H9 (cell line): ENCODE measurements at places on chromosomes 16 and 17. TPM values are rescaled to one million over a fixed set of nuclear protein-coding genes. Genes with fewer than 3 reads are reported as not detected.
A peak's percentile ranks its signal among the peaks of the same experiment; 100 is the strongest.

KRT39 gene
- total RNA-seq = not detected in 2 replicates

GRB7 gene
- 50.6 and 55.0 TPM in 2 replicates for total RNA-seq

ZFHX3 gene
- 1.1 and 1.5 TPM in 2 replicates for total RNA-seq

SLC12A3 gene
- not detected in 2 replicates for total RNA-seq

SOCS1 gene
- 11.0 and 11.5 TPM in 2 replicates for total RNA-seq

TIGD7 gene
- total RNA-seq = 4.1 and 4.2 TPM in 2 replicates

SULT1A2 gene
- total RNA-seq = 0.35 and 0.66 TPM in 2 replicates

GRCh38 chr16:1760911-1761310, 10.4 kb downstream of the NME3 start:
- no peak for DNase-seq

DNA sequence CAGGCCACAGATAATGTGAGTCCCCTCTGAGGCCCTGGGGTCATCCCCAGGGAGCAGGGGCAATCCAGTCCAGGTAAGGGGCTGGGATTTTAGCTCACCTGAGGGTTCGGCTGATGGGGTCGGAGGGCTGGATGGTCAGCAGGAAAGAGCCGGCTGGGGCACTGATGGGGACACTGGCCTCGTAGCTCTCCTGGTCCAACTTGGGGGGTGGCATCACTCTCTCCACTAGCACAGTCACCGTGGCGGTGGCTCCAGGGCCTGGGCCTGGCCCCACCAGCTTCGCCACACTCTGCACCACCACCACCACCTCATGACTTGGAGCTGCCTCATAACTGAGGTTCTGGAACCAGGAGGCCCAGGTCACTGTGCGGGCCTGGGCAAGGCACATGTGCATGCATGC, 6.9 kb downstream of the CDH16 start:
- DNase-seq = no peak

DNA sequence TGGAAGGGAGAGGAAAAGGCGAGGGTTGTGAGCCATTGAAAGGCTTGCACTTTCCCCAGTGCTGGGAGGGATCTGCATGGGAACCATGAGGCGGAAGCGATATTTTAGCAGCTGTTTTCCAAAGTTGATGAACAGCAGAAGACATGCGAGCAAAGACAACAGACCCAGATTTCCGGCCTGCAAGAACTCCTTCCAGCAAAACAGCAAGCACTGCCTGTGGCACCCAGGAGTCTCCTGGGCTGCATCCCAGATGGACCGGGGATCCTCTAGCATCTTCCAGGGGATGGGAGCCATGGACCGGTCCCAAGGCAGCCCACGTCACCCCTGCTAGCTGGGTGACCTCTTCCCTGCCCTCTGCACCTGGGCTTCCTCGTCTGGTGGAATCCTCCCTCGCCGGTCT, 162.8 kb downstream of the IRF8 start:
- DNase-seq = no peak

DNA sequence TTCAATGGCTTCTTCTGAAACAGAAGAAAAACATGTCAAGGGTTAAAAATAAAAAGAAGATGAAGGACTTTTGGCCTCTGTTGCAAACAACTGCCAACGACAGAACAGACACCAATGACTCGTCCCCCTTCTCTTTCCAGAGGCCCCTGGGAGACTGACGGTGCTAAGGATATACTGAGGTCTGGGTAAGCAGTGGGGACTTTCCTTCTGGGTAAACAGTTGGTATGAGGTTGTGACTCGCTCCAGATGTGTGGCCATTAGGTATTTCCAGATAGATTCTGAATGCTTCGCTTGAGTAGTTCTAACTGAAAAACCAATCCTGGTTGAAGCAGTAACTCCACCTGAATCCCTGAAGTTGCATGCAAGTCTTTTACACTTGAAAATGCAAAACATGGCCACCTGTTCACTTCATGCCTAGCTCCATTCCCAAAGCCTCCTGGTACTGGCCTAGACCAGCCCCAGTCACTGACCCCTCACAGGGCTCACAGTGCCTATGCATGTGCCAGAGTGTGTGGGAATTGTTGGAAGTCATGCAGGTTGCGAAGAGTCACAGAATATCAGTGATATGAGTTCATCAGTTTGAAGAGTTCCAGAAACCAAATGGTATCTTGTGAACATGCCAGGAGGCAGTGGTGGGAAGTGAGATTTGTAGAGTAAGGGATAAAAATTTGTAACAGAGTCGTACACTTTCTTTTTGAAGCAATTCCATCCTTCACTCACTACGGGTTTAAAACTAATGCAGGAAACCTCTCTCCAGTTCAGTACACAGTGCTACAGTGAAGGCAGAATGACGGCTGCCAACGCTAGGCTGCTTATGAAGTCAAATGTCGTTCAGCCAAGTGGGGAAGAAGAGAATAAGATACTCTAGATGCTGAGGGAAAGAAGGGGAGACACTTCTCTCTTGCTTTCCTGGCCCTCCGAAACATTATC, 217.8 kb downstream of the ZFHX3 start:
- no peak for DNase-seq

DNA sequence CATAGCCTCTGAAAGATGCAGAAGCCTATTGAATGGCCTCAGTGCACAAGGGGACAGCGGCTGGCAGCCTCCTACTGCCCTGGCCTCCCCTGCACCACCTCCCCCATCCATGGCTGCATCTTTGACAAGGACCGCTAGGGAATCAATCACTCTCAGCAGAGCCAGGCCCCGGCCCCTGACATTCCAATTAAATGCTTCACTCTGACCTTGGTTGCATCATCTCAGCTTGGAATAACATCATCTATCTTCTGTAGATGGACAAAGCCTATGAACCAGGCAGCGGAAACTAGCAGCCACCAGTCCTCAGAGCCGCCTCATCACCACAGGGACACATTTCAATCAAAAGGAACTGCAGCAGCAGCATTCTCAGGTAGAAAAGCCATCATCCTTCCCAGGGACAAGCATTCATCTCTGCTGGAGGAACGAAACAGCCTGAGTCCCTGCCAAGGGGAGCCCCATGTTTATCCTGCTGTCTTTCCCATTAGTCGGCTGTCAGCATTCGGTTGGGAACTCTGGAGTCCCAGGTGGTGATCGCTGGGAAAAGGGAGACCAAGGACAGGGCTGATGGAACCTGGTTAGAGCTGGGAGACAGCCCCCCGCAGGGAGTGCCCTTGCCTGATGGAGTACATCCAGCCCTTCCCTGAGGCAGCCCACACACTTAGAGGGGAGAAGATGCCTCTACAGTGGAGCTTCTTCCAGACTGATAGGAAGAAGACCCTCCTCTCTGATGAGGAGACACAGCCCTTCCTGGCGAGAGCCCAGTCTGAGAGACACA, 11.5 kb upstream of the TMEM132E start:
- DNase-seq = no peak

- peak; percentile 94 for DNase-seq
Measured at GRCh38 chr17:43021741-43022512, at the start of gene VAT1. VAT1 (minus strand) TSS chr17:43022385; CDS start chr17:43022322, 63 bp downstream.

- no peak for DNase-seq
Measured at GRCh38 chr16:74070237-74070636, 226.4 kb upstream of the PSMD7 start.

- no peak for DNase-seq
Measured at GRCh38 chr17:38872671-38873385, 3.0 kb downstream of the LASP1 start.

- no peak for DNase-seq
Measured at GRCh38 chr16:13909872-13910303, 10.1 kb upstream of the ERCC4 start.

- DNase-seq = no peak
Measured at GRCh38 chr16:55169780-55170179, 154.2 kb upstream of the IRX6 start.

DNA sequence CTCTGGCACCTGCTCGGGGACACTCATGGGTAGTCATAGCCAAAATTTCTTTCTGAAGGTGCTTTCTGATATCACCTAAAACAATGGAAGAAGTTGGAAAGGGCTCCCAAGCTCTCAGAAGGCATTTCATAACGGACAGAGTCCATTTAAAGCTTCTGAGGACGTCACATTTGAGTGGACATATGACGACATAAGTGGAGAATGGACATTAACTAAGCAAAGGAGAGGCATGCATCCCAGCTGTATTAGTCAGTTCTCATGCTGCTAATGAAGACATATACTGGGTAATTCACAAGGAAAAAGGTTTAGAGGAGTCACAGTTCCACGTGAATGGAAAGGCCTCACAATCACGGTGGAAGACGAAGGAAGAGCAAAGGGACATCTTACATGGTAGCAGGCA, 260.2 kb upstream of the DYNLRB2 start:
- no peak for DNase-seq

DNA sequence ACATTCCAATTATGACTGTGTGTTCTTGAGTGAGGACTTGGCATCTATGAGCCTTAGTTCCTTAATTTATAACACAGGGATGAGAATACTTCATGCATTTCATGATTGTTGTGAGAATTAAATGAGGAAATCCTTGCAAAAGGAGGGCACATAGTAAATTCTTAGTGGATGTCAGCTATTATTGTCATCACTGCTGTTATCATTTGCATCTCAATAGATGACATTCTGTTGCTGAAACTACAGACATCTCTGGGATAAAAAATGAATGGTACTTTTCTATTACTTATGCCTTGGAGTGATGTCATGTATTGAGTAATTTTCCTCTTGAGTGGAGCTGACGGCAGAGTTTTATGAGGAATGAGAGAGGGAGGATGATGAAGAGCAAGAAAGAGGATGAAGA, 184.4 kb upstream of the CDH11 start:
- DNase-seq = no peak

DNA sequence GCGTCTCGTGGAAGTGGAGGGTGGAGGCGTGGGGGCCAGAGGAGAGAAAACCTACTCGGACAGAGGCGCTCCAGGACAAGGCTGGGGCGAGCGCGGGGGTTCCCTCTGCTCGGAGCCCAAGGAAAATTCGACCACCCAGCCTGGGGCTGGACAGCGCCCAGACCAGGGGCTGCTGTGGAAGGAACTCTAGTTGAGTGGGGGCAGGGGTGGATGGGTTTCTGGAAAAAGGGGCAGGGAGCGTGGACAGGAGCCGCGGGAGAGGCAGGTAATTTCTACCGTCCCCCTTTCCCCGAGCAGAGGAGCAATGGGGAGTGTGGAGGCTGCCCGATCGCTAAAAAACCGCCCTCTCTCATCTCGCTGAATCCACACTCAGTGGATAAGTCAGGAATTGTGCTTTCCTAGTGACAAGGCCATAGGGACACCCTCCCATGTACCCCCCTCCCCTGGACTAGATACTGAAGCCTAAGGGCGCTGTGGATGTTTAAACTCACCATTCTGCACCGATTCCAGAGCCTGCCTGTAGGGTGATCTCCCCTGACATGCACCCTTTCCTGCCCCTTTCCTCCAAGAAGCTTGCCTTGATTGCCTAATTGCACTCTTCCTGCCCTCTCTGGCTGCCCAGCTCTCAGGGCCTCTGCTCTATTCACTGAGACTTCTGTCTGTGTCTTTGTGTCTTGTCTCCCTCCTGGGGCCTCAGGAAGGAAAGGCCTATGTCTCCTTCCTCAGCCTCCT, 90.7 kb upstream of the TMEM97 start:
- peak; percentile 80 for DNase-seq

GRCh38 chr17:30369995-30370394, 8.7 kb upstream of the CPD start:
- no peak for DNase-seq

DNA sequence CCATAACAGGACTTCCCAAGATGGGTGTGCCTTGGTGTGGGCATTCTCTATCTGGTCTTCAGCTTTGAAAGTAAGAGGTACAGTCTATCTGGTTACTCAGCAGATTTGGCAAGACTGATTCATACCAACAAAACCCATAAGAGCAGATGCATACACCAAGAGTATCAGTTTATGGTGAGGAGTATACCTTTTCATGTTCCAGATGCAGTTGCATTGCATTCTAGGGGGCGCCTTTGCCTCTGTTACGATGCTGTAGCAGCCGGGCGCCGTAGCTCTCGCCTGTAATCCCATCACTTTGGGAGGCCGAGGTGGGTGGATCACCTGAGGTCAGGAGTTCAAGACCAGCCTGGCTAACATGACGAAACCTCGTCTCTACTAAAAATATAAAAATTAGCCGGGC, 31.1 kb upstream of the CARMIL2 start:
- DNase-seq = peak; percentile 64
